ENCODE measurements at places on chromosomes 11 and 22. TPM values are rescaled to one million over a fixed set of nuclear protein-coding genes. Genes with fewer than 3 reads are reported as not detected.

Gene SCN3B
- 2.0 TPM for total RNA-seq

Gene MUC5AC
- total RNA-seq = not detected

Gene HIKESHI
- total RNA-seq = 59.8 TPM

Gene ART1
- not detected for total RNA-seq

DNA sequence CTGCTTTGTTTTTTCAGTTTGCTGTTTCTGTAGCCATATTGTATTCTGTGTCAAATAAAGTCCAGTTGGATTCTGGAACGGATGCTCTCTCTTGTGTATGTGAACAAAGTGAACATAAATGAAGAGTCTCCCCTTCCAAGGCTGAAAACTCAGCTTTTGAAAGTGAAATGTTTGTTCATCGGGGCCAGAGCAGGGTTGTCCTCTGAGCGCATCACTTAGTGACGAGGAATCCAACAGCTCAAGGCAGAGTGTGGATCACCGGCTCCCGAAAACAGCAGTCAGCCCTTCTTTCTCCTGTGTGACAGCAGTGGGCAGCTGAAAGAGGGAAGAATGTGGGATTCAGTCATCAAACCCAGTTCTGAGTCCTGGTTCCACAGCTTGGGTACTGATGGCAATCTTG is 21.4 kb downstream of the RBX1 start:
- DNase-seq = peak; percentile 19

DNA sequence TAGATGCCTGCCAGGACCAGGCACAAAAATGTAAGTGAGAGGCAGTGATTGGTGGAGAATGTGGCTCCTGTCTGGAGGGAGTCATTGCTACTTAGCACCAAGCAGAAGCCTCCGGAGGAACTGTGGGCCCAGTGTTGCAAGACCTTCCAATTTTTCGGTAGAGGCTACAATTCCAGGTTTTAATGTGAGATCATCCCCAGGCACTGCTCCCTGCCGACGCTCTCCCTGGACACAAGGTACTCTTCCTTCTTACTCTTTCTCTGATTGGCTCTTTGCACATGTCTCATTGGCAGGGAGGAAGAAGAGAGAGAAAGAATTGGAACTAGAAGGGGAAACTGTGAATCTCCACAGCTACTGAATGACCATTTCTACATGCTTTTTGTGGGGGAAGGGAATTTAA is 53.7 kb upstream of the EP300 start:
- no peak for DNase-seq

DNA sequence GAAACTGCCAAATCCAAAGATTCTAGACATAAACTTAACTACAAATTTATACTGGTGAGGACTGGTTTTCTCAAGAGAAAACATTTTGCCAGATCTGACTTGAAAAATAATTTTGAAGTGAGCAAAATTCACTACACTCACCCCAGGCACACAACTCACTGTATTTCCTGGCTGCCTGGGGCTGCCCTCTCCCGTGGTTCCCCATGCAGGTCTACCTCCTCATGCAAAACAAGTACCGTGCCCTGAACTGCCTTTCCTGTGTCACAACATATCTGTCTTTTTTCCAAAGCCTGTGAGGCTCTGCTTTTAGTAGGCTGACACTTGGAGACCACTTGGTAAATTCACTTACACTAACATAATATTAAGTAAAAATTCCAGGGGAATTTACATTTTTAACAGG is 76.4 kb downstream of the LIF start:
- no peak for DNase-seq

DNA sequence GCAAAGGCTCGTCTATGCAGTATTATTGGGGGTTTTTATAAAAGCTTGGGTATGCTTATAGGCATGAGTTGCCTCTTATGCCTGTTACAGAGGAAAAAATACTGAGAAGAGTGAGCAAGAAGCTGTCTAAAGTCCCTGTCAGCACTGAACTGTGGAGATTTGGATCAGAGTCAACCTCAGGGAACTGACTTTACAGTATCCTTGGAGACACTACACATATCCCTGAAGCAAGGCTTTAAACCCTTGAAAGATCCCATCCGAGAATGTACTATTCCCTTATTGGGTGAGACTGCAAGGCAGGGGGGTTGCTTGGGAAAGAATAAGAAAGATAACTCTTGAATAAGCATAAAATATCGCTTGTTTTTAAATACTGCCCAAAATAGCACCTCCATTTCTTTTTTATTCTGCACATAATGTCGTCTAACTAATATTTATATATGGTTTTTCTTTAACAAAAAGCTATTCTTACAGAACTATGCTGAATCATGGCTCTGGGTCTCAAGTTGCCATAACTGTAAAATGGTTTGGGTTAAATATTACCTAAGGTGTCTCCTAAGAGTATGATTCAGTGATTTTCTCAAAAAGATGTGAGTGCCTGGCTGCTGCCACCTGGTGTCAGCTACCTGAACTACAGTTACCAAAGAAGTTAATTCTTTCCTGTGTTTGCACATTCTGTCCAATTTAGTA is 1062.8 kb downstream of the DLG2 start:
- DNase-seq = no peak

DNA sequence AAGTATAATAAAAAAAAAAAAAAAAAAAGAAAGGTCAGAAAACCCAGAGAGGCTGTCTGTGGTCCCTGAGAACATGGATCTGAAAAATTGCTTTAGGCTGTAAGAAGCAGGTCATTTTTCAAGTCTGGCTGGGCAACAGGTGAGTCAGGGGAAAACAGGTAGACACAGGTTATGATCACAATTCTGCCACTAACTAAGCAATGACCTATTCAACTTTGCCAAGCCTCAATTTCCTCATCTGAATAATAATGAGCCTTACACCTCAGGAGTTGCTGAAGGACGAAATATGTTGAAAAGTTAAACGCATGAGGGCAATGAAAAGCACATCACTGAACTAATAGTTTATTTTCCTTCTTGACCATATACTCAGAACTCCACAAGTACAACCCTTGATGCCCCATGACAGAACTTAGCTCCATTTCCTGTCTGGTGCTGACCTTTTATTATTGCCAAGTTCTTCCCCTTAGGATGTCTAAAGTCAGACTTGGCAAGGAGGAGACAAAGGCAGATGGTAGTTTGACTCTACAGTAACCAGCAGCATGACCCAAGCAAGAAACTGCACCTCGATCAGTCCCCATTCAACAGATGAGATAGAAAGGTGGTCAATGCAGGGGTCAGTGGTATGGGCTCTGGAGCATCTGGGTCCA is 93.6 kb downstream of the SYN3 start:
- no peak for DNase-seq

Measured in sigmoid colon (tissue), 7 donors.